T-helper 2 cell treated with Interferon-gamma antibody and Interleukin-4, amounts not matched to agents 100 ng/mL and 5 ng/mL, for 36 hours (primary cell): ENCODE measurements at places on chromosomes 12 and 14. TPM values are rescaled to one million over a fixed set of nuclear protein-coding genes. Genes with fewer than 3 reads are reported as not detected.

HPD gene
- total RNA-seq = not detected in 2 replicates

TAS2R13 gene
- total RNA-seq = 1.4 and 1.7 TPM in 2 replicates

GLIPR1L1 gene
- total RNA-seq = not detected in 2 replicates

IFI27L2 gene
- 67.6 and 68.6 TPM in 2 replicates for total RNA-seq

ANO2 gene
- total RNA-seq = not detected in 2 replicates

CCDC85C gene
- 6.3 and 9.5 TPM in 2 replicates for total RNA-seq

JAG2 gene
- 2.5 and 3.3 TPM in 2 replicates for total RNA-seq

RTL1 gene
- not detected in 2 replicates for total RNA-seq

IL22 gene
- total RNA-seq = not detected in 2 replicates

TAS2R14 gene
- total RNA-seq = 3.2 and 4.1 TPM in 2 replicates

PKP2 gene
- total RNA-seq = 0.07 and 0.16 TPM in 2 replicates

CAPZA3 gene
- total RNA-seq = not detected in 2 replicates

ANG gene
- total RNA-seq = 0.77 and 0.98 TPM in 2 replicates

MYF6 gene
- not detected in 2 replicates for total RNA-seq

PRPF39 gene
- 40.8 and 43.0 TPM in 2 replicates for total RNA-seq

TPCN1 gene
- total RNA-seq = 34.2 and 38.4 TPM in 2 replicates

TMEM233 gene
- total RNA-seq = not detected in 2 replicates

USP15 gene
- total RNA-seq = 137 and 149 TPM in 2 replicates

SLC35F4 gene
- total RNA-seq = not detected in 2 replicates

HHIPL1 gene
- total RNA-seq = 0.02 TPM in 1 of 2 replicates, not detected in the other

CD163 gene
- total RNA-seq = not detected in 2 replicates

HOXC13 gene
- not detected in 2 replicates for total RNA-seq

DCN gene
- not detected in 2 replicates for total RNA-seq

DLGAP5 gene
- total RNA-seq = 63.4 and 68.1 TPM in 2 replicates

SAMD15 gene
- 0.07 and 0.23 TPM in 2 replicates for total RNA-seq

KLRC1 gene
- not detected in 2 replicates for total RNA-seq

KRT85 gene
- total RNA-seq = not detected in 2 replicates

KIF5A gene
- total RNA-seq = 1.3 and 1.6 TPM in 2 replicates

KIF26A gene
- 0.45 and 0.55 TPM in 2 replicates for total RNA-seq
